Motor neuron (in vitro differentiated cells): ENCODE measurements at places on chromosomes 4 and X. TPM values are rescaled to one million over a fixed set of nuclear protein-coding genes. Genes with fewer than 3 reads are reported as not detected.

- no peak for ATAC-seq
These were observed 65.3 kb downstream of the PALLD start for GRCh38 chr4:168562041-168562571.

DNA sequence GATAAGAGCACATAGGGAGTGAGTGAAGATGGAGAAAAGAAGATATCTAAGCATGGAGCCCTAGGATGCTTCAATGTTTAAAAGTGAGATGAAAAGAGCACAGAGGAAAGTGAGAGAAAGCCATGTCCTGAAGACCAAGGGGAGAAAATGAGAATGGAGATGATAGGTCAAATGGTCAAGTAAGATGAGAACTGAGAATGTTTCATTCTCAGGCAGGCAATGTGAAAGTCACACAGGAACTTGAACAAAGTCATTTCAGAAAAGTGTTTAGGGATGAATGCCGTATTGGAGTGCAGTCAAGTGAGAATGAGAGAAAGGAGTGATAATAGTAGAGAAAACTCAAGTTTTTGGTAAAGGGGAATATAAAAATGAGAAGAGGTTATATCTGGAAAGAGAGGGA, 148.7 kb upstream of the PTCHD1 start:
- ATAC-seq: no peak

The MTTP gene
- 1.6 TPM in 1 of 2 replicates, not detected in the other for total RNA-seq

DNA sequence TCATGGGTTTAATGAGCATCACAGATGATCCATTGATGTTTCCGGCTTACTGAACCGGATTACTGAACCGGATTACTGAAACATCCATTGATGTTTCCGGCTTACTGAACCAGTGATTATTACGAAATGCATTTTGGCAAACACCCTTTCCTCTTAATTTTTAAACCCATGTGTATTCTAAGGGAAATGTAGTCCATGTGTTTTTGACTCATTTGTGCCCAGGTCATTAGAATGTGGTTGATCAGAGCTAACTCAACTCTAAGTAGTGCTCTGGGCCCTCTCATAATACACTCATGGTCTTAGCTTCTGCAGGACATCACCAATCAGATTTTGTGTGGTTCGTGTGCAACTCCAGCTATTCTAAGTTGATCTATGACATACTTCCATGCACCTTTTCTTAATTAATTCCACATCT, 141.6 kb downstream of the SPATA18 start:
- no peak for ATAC-seq

The ARL9 gene
- 0.15 and 0.43 TPM in 2 replicates for total RNA-seq

- ATAC-seq: no peak
These were observed 10.2 kb upstream of the ATP6AP2 start for GRCh38 chrX:40570346-40571093.
